CD4-positive, alpha-beta T cell treated with Interleukin-10 for 1 hour (primary cell): ENCODE measurements at places on chromosomes 2 and 18.

DNA sequence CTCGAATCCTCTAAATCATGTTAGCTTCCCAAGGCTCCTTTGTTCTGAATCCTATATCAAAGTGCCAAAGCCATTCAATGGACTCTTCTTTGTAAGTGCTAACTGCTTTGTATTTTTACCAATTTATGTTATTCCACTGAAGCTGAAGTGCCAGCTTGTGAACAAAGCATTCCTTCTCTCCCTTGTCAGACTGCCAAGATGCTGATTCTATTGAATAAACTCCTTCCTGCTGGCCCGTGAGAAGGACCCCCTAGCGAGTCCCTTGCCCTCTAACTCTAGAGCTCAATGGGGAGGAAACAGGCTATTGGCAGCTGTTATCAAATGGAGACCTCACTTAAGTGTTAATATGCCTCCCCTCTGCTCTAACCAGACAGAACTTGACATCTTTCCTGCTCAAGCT is 1097.9 kb upstream of the CNTNAP5 start:
- no peak for DNase-seq

DNA sequence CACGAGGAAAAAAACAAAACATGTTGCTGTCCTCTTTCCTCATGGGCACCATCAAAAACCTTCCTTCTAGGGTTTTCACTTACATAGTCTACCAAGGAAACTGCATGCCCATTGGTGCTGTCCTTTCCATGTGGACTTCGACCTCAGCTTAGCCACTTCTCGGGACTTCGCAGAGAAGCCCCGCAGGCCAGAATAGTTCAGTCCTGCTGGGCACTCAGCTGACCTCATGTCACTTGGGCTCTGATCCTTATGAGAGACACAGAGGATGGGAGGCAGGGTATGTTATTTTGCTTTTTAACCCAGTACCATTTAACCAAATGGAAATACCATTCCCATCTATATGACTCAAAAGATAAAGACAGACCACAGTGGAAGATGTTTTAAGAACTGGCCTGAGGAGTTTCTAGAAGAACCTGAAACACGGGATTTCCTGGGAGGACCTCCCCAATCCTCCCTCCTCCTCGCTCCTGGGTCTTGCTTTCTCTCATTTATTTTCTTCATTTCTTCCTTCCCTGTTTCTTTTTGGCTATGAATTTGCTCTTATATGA is 28.4 kb downstream of the AAK1 start:
- DNase-seq: no peak

GRCh38 chr2:127034883-127035611 is 71.9 kb downstream of the BIN1 start:
- no peak for DNase-seq

DNA sequence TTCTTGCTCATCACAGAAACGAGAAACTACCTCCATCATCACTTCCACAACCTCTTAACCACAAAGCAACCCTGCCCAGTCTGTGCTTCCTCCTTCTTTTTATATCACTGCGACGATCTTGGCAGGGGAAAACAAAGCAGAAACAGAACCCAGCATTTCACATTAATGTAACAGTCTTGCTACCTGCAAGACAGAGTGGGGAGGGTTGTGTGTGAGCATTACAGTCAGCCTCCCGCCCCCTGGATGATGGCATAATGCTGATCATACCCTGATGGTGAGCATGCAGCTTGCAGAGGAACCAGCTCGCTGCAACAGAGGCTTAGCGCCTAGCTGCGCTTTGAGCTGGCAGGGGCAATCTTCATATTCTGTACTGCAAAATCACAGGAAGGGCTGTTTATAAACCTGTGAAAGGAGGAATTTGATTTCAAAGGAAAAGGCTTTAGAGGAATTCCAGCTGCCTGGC is 376.1 kb downstream of the IRS1 start:
- DNase-seq: peak; percentile 49

DNA sequence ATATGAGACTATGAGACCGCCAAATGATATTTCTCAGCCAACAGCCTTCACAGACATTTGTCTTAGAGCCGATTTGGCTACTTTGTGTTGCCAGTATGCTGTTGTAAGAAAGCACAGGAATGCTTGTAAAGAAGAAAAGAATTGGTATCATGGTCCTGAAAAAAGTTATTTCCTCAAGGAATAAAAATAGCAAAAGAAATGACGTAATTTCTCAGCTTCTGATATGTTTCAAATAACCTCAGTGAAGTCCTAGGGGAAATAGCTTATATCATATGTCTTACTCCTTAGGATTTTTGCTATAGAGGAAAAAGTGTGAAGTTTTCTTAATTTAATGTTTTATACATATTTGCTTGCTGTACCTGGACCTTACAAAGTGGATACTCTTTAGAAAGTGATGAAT is 23.0 kb downstream of the SCN1A start:
- no peak for DNase-seq

- no peak for DNase-seq
These were observed 73.5 kb downstream of the TNS1 start for GRCh38 chr2:217929272-217929671.

DNA sequence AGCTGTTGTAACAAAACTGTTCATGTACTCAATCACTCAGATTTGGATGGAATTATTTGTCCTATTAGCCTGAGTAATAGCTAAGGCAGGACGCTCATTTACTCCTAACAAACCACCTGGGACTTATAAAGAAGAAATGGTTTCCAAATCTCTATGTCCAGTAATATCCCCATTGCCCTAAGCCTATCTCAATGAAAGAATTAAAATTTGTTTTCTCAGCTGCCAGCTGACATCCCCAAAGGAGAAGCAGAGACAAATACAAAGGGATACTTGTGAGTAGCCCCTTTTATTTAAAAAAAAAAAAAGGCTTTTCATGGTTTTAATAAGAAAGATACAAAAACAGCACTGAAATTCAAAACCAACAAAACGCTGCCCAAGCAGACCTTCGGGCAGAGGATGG is 211.4 kb upstream of the PARD3B start:
- DNase-seq: no peak

- DNase-seq: peak; percentile 53
These were observed 456 bp downstream of the DOK1 start for GRCh38 chr2:74554820-74555531.

- DNase-seq: no peak
These were observed 291.1 kb downstream of the ARHGAP15 start for GRCh38 chr2:143420313-143420712.

DNA sequence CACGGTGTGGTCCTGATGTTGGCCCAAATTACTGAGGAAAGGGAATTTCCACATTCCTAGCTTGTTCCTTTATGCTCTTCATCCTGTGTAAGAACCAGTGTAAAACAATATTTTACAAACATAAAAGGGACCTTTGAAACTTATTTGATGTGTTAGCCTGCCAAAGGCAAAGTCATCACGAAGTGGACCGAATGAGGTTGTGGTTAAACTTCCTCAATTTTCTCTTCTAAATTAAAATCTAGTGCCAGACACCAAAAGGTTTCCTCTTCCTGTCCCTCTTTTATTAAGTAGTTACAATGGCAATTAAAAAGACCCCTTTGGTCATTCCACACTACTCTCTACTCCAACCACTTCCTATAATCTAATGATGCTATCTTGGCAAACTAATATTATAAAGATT is 279.8 kb downstream of the AFF3 start:
- DNase-seq: no peak

DNA sequence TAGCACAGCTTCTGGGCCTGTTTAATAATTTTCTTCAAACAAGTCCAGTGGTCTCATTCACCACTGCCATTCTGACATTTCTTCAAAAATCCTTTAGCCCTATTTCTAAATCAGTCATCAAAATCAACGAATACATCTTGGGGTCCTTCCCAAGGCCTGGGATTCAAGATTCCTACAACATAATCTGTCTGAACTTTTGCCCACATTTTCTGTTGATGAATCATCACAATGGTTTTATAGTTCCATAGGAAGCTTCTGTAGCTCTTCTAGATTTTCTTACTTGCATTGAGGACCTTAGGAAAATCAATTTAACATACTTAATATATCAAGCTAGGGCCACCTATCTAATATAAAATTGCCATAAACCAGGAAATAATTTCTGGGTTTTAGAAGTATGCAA is 811.8 kb upstream of the ACVR2A start:
- no peak for DNase-seq

- no peak for DNase-seq
These were observed 191.0 kb downstream of the C1D start for GRCh38 chr2:67871686-67872412.

DNA sequence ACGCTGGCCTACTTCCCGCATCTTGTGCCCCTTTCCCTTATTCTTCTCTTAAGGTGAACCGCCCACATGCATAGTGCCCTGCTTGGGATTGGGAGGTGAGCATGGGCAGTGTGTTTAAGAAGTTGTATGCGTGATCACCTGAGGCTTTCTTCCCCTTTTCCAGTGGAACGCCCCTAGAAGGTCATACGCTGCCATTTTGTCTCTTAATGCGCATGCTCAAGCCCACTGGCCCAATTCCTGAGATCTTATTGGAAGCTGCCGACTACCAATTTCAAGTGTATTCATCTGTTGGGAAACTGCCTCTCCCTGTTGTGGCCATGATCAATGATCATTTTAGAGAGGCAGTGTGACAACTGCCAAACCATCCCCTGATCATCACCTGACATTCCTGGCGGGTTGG is 3.3 kb upstream of the CETN1 start:
- no peak for DNase-seq

- DNase-seq: no peak
These were observed 1941.9 kb upstream of the PIK3C3 start for GRCh38 chr18:40013001-40013609.

DNA sequence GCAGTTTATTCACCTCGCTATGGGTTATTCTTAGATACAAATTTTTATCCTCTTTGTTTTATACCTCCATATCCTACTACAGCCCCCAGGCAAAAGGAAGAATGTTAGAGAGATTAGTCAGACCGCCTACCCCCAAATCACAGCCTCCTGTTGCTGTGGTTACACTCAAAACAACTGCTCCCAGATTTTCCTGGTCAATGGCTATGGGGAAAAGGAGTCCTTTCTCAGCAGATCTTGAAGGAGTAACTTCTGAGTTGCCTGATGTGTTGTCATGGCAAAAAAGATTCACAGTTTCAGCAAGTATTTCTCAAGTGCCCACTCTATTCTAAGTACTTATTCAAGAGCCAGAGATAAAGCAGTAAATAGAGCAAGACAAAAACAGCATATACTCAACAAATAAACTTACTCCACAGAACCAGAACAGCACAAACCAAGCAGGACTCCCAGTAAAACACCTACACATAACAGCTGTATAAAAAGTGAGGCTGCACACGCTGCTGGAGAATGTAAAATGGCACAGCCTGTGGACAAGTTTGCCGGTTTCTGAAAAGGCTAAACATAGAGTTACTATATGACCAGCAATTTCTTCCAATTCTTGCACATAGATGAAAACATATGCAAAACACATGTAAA is 104.8 kb downstream of the NOL10 start:
- no peak for DNase-seq

GRCh38 chr2:74894272-74894981 is 60.5 kb downstream of the HK2 start:
- DNase-seq: no peak

GRCh38 chr2:224555823-224556366 is 29.3 kb downstream of the CUL3 start:
- no peak for DNase-seq

- DNase-seq: no peak
These were observed 164.8 kb downstream of the MYCN start for GRCh38 chr2:16104949-16105668.

GRCh38 chr2:217878915-217879590 is 123.7 kb downstream of the TNS1 start:
- no peak for DNase-seq

DNA sequence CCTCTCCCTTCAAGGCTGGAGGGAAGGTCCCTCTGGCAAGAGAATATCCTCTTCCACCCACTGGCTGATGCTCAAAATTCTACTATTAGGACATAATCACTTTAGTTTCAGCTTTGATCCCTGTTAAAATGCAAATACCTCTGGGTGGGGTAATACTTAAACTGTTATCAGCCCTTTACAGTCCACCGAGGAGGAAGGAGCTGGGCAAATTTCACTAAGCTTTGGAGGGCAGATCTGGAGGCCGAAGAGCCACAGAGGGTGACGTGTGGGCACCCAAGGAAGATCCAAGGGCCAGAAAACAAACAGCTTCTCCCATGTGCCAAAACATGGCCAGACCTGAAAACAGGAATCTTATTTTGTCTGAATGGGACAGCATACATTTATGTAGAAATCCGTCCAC is 74.6 kb upstream of the BCL11A start:
- no peak for DNase-seq

DNA sequence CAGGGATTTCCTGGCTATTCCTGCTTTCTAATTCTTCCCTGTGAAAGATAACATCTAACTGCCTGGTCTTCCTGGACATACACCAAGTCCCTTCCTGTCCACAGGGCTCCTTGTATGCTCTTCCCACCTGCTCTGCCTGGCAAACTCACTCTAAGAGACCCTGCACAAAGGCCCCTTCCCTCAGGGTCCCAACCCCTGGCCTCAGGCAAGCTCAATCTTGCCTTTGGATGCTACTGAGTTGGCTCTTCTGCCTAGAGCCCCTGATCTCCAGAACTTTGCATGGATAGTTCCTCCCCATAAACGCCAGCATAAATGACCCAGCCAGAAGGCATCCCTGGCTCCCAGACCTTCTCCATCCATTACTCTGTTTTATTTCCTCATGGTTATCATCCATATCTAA is 98.3 kb upstream of the OTOS start:
- no peak for DNase-seq

DNA sequence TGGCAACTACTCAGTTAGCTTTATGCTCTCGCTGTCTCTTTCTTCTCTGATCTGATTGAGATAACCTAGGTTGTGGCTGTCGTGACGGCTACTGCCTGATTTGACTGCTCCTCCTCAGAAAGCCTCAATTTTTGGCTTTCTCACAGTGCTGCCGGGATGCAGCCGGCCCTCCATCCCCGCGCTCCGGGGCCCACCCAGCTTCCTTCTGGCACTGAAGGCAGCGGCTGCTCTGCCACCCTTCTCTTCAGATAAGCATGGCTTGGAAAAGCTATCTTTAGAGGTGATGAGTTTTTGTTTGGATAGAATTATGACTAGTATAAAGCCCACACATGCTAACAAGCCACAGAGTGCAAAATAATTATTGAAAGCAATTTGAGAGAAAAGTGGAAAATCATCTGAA is 102.5 kb downstream of the DPP4 start:
- DNase-seq: no peak

DNA sequence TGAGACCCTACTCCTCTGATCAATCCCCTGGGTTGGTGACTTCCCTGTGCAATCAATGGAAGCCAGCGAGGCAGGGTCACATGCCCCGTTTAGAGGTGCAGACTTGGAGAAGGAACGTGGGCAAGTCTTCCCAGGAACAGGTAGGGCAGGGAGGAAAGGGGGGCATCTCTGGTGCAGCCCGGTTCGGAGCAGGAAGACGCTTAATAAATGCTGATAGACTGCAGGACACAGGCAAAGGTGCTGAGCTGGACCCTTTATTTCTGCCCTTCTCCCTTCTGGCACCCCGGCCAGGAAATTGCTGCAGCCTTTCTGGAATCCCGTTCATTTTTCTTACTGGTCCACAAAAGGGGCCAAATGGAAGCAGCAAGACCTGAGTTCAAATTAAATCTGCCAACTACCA is 821 bp upstream of the PROC start:
- no peak for DNase-seq

- DNase-seq: no peak
These were observed 184.8 kb downstream of the DIS3L2 start for GRCh38 chr2:232146294-232146693.

GRCh38 chr2:202841090-202841867 is 30.3 kb downstream of the ICA1L start:
- DNase-seq: no peak

- DNase-seq: no peak
These were observed 120.3 kb upstream of the CAPN13 start for GRCh38 chr2:30927465-30928075.

GRCh38 chr2:194769030-194769429 is 888.0 kb upstream of the SLC39A10 start:
- no peak for DNase-seq

GRCh38 chr2:527581-527980 is 149.6 kb downstream of the TMEM18 start:
- no peak for DNase-seq
